NAMALWA (cell line): ENCODE measurements at places on chromosomes 4 and X.

DNA sequence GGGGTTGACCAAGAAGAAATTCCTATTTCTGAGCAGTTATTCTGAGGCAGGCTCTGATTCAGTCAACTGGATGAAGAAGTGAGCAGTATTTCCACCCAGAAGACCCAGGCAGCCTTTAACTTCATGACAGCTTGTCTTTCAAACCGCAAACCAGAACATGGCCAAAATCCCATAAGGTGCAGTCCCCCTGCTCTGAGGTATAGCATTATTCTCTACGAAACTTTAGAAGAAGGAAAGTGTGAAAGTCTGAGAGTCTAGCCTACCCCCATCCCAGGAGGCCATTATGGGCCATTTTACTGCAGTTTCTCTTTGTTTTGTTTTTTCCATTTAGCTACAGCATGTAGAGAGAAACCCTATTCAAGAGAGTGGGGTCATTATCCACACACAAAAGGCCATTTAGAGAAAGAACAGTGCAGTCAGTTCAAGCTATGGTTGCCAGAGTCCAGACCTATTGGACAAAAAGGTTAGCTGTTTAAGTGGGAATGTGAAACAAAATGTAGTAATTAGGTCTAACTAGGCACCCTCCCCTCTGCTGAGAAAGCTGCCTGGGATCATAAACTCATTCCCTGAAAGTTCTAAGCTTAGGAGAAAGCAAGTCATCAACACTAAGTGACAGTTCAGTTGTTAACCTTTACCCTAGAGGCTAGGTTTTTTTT, 52.1 kb upstream of the RASGEF1B start:
- DNase-seq = no peak

- no peak for DNase-seq
These were observed 167.7 kb downstream of the ZNF518B start for GRCh38 chr4:10289538-10289906.

DNA sequence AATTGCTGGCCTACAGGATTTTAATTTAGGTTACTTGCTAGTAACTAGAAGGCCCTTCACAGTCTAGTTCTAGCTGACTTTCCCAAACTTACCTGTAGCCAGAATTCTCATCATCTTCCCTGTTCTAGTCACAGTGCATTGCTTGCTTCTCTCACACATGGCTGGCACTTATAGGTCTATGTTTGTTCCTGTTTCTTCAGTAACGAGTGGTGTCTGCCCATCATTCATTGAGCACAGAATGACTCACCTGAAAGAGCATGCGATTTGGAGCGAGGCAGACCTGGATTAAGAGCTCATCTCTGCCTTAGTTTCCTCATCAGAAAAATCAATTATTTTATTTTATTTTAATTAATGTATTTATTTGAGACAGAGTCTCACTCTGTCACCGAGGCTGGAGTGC, 201.7 kb upstream of the ANK2 start:
- no peak for DNase-seq

GRCh38 chrX:19156186-19156585, 33.9 kb upstream of the ADGRG2 start:
- DNase-seq = peak; percentile 4

DNA sequence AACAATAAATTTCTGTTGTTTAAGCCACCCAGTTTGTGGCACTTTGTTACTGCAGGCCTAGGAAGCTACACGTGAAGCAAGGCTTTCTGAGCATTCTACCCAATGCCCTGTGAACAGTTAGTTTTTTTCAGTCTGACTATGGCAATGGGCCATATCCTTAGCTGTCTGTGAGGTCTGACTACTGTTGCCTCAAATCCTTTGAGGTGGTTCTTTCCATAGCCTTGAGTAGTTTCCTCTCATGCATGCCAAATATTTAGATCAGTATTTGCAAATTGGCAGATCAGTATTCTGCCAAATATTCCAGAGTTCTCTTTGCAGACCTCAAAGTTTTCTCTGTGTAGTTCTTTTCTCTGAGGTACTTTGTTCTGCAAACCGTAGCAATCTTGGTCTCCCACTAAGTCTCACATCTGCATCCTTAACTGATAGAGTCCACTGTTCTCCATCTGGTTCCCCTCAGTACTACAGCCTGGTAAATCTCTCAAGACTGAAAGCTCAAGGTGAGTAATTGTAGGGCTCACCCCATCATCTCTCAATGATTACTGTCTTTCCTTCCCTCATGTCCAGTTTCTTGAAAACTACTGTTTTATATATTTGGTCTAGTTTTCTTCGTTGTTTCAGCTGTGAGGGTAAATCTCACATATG, 984.9 kb upstream of the INTU start:
- no peak for DNase-seq

DNA sequence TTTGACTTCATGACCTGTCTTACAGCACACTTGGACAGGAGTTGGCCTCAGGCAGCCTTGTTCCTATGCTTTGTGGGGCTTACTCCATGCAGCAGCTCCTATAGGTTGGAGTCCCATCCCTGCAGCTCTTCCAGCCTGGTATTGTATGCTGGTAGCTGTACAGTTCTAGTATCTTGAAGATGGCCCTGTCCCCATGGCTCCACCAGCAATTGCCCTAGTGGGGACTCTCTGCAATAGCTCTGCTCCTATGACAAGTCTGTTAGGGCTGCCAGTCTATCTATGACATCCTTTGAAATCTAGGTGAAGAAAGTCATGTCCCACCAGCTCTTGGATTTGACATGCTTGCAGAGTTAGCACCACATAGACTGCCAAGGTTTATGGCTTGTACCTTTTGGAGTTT, 252.6 kb downstream of the ANTXR2 start:
- DNase-seq = peak; percentile 28

DNA sequence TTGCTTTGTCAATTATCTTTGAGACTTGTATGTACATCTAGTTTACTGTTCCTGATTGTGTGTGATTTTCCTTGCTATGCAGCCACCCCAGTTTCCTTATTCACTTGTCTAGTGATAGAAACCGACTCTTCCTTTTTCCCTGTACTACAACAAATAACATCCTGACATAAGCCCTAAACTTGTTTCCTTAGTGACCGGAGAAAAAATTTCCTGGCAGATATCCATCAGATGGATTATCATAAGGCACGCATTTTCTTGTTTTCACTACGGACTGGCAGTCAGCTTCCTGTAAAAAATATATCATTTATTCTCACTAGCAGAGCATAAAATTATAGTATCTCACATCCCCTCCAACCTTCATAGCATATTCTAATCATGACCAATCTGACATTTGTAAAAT, 410.7 kb downstream of the CENPC start:
- DNase-seq = no peak

GRCh38 chrX:9942086-9942485, 25.1 kb upstream of the CLDN34 start:
- DNase-seq = peak; percentile 7
